IPS-NIHi11 (cell line): ENCODE measurements at places on chromosomes 12 and 14.

DNA sequence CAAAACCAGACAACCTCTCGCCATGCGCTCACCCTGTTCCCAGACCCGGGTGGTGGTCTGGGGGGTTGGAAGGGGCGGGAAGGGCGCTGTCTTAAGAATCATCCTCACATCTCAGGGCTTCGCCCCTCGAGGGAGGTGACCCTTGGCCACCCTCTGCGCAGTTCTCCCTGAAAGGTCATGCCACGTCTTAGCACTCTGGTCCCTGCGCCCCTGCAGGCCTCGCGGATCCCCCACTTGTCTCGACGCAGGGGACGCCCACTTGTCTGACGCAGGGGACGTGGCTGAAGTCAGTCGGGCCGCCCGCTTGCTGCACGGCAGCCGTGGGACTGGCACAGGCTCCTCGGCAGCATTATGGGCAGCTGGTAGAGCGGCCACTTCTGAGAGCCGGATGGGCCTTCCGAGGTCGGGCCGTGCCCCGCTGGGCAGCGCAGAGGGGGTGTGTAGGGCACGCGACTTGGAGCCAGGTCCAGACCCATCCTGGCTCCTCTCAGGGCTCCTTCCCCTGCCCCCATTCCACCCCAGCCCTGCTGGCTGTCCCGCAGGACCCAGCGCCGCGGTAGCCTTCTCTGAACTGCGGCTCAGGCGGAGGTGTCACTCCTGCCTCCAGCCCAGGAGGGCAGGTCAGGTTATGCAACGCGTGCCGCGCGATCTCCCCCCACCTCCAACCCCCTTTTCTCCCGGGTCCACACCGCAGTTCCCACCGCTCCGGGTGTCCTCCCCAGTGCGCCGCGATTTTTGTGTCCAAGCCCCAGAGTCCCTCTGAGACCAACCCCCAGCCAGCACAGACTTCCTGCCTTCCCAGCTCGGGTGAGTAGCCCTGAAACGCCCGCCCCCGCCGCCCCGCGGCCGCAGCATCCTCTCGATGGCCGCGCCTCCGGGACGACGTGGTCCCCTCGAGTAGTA, 40.9 kb upstream of the CAPRIN2 start:
- peak; percentile 86 for DNase-seq

- DNase-seq = no peak
Measured at GRCh38 chr12:82182601-82183190, 175.5 kb downstream of the CCDC59 start.

DNA sequence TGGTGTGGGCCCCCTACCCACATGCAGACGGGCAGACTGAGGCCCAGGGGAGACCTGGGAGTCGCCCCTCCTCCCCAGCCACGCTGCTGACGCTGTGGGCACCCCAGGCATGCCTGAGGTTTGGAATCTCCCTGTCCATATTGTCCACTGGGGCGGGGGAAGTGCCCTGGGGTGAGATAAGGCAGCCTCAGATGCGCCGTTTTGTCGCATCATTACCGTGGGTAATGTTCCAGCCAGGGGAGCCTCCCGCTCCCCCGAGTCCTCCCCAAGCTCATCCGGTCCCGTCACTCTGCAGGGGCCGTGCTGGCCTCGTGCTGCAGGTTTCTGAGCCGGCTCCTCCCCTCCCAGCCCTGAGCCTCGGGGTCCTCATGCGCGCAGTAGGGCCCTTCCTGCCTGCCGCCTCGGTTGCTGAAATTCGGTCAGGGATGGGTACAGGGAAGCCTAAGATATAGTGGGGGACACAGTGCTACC, 11.4 kb downstream of the INF2 start:
- DNase-seq = peak; percentile 52

DNA sequence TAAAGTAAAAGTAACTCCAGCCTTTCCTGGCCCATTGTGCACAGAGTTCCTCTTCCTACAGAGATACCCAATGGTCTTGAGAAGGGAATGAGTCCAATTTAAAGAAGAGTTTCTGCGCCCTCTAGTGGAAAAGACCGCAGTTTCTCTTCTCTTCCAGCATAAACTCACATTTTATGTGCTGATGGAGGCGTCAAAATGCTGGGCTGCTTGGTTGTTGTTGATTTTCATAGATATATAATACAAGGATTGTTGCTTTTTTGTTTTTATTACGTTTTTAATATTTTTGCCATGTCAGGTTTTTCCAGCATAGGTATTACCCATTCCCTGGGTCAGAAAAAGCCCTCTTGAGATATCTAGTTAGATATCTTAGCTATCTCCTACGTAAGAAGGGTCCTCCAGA, 356.9 kb upstream of the STXBP6 start:
- DNase-seq = peak; percentile 65

- no peak for DNase-seq
Measured at GRCh38 chr14:24277606-24278321, 6.4 kb upstream of the RABGGTA start.

- DNase-seq = no peak
Measured at GRCh38 chr12:7451756-7452155, 7.8 kb upstream of the CD163L1 start.

- DNase-seq = no peak
Measured at GRCh38 chr12:55060470-55060869, 40.7 kb downstream of the NEUROD4 start.

DNA sequence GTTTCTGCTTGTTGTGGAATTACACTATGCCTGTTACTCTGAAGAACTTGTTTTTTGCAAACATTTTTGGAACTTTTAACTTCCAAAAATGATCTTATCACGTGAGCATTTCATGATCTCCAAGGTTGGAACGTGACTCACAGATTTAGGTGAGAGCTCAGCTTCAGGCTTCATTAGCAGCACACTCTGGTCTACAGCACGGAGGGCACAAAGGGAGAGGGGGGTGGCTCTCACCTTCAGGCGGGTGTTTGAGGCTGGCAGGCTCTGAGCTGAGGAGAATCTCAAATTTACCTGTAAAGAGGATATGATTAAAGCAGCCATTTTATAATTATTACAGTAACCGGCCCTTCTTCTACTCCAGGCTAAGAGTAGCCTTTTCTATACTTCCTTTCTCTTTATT, 45.3 kb upstream of the PZP start:
- no peak for DNase-seq

DNA sequence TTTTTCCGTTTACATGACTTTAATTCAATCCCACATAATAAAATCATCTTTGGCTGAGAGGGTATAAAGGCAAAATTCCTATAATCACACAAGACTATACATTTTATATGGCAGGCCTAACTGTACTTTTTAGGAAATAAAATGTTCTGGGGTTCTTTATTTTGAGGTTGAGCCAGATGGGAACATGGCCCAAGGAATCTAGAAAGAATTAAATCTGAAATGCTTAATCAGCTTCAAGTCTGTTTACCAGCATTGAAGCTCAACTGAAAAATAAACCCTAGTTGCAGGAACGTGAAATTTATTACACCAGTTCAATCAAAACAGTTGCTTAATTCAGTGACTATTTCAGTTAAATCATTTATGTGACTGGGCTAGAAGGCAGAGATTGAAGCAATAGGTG, 191.0 kb upstream of the BTG1 start:
- DNase-seq = no peak

- DNase-seq = no peak
Measured at GRCh38 chr12:75854681-75855309, 176.8 kb downstream of the PHLDA1 start.

DNA sequence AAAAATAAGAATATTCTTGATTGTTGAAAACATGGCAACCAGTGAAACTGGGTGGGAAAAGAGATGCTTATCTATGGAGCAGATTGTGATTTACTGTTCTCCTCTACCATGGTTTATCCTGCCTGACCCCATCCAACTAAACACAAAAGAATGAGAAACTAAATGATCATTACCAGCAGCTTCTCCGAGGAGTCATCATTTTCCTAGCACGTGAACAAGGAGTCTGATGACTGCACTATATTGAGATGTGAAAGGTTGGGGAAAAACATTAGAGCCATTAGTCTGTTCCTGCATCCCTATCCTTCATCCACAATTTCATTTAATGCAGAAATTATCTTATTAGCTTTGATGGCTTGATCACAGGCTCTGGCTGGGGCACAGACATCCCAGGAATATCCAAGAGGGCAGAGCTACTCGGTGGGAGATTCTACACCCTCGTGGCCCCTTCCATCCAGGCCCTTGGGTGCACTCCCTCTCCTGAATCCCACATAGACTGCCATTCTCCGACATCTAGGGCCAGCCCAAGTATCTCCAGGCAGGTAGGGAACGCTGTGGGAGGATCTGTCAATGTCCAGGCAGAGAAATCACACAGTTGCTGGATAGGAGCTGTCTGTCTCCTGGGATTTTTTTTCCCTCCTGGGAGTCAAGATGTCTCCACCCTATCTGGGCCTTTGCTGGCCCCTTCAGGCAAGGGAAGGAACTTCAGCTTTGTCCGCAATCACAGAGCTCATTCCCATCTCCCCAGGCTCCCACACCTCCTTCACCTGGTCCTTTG, 43.3 kb upstream of the DHRS4 start:
- peak; percentile 88 for DNase-seq

GRCh38 chr14:102297436-102298170, 7.4 kb downstream of the MOK start:
- no peak for DNase-seq

DNA sequence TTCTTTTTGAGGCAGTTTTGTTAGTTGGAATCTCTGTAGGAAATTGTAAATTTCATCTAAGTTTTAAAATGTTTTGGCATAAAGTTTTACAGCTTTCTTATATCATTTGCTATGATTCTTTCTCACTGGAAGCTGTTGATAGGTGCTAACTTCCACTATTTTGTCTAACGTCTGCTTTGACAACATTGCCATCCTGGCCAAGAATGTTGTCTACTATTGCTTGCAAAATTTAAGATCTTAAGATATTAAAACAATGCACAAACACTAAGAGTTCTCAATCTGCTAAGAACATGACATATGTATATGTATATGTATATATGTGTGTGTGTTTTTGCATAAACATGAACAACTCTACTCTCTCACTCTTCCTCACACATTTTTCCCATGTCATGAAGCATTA, 64.1 kb upstream of the MDGA2 start:
- DNase-seq = no peak

DNA sequence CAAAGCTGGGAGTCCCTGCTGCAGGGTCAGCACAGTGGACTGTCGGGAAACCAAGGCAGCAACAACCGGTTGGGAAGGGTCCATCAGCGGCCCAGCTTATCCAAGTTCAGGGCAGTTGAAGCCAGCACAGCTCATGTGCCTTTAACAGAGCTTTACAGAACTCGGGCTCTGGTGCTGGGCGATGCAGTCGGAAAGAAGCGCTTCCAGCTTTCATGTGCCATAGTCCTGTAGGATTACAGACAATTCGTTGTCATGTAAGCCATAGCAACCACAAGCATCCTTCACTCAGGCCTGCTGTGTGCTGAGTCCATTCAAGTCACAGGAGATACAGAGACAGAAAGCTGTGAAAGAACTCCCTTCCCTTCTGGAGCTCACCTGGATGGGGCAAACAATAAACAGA, 3.5 kb upstream of the FAM181A start:
- no peak for DNase-seq

DNA sequence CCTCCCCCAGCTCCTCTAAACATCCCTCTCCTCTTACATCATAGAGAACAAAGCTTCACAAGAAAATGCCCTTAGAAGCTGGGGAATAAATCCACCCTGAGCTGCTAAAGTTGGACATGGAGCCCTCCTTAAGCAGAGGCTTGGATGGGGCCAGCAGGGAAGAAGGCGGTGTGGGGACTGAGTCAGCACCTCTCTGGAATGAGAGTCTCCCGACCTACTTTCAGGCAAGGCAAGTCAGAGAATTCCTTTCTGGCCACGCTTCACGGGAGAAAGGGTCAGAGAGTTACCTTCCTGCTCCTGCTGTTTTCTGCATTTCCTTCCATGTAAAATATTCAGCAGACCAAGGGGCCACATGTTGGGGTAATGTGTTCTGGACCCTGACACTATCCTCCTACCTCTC, 113.3 kb upstream of the PRB2 start:
- DNase-seq = no peak

DNA sequence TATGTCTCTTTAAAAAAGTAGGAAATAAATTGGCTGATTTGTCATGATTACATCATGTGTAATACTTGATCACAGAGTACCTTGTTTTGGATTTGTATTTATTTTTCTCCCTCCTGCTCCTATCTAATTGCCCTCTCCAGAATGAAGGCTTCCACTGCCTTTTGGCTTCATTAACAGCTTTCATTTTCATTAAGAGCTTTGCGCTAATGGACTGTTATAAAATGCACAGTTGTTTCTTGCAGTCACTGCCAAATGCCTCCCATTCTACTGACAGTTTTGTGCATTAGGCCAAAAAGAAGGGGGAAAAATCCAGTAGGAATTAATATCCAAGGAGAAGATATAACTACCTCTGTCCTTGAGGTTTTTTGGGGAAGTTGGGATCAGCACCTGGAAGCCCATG, 159.2 kb downstream of the NRXN3 start:
- DNase-seq = no peak

DNA sequence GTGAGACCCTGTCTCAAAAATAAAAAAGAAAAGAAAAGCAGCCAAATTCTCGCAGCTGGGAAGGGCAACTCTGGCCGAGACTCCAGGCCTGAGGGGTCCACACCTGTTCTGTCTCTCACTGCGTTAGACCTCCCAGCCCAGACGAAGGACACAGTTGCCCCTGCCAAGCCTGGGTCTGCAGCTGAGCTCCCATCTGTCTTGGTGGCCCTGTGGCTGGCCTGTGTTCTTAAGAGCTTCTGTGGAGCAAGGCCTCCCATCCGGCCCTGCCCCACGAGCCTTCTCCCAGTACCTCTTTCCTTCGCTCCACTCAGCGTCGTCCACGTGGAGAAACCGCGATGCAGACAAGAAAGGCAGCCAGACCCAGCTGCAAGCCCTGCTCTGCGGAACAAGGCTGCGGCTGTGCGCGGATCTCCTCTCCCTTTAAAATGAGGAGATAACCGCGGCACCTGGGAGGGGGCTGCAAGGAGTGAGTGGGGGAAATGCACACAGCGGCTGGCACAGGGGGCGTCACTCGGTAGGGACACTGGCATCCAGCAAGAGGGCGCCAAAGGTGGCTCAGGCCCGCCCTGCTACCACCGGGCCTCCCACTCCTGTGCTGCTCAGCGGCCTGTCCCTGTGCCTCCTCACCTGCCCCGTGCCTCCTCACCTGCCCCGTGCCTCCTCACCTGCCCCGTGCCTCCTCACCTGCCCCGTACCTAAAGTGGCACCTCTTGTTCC, 42.4 kb downstream of the LRRC74A start:
- no peak for DNase-seq

DNA sequence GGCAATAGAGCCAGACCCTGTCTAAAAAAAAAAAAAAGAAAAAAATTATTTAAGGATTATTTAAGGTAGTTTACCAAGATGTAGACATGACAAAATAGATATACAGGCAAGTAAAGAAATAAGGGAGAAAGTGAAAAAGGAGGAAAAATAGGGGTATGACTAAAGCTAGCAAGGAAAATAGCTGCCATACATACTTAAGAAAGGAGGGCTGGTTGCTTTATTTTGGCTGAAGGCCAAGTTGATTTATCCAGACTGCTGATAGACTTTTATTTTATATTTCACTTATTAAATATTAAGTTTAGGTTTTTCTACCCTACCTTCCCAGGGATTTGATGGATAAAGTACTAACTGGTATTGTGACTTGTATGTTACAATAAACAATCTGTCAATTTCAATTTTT, 8.3 kb upstream of the AEBP2 start:
- DNase-seq = no peak

- DNase-seq = peak; percentile 59
Measured at GRCh38 chr12:6703631-6704030, 3.0 kb upstream of the PIANP start.

GRCh38 chr14:68574906-68575305, 218.0 kb downstream of the ZFP36L1 start:
- no peak for DNase-seq

- DNase-seq = no peak
Measured at GRCh38 chr12:124371366-124371765, 76.5 kb downstream of the RFLNA start.
